Lower leg skin (tissue), 4 donors: ENCODE measurements at places on chromosomes 5 and 9. TPM values are rescaled to one million over a fixed set of nuclear protein-coding genes. Genes with fewer than 3 reads are reported as not detected.

DNA sequence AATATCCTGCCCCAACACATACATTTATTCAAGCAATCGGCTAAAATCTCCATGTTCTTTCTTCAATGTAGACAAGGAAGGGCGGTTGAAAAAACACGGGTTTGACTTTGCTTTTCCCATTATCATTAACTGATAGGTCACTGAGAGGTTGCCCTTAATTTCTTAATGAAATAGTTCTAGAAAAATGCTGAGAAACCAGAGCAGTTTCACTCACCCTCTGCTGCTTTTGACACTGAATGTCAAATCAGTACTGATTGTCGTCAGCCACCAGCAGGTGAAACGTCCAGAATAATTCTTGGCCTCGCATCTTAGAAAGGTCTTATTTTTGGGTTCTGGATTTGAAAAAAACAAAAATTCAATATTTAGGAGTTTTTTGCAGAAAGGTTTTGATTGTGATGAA lies 8.1 kb downstream of the IL12B start:
- no peak for DNase-seq

GRCh38 chr5:13567819-13568218 lies 376.7 kb downstream of the DNAH5 start:
- DNase-seq: no peak

DNA sequence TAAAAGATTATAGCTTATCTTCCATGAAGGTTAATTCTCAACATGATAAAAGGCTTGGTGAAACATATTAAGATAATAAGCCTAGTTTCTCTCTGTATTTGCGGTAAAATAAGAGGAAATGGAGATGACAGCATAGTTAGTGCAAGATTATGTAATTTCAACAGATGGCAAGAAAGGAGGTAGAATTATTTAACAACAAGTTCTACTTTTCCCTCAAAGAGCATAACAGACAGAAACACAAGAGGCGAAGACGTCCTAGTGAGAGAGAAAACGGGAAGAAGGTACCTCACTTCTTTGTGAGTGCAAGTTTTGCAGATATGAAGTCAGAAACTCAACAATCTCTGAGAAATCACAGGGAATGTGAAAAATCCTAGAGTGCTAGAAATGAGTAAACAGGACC lies 144.8 kb upstream of the ADCY2 start:
- no peak for DNase-seq

GRCh38 chr9:122001491-122002201 lies 91.5 kb downstream of the TTLL11 start:
- no peak for DNase-seq

DNA sequence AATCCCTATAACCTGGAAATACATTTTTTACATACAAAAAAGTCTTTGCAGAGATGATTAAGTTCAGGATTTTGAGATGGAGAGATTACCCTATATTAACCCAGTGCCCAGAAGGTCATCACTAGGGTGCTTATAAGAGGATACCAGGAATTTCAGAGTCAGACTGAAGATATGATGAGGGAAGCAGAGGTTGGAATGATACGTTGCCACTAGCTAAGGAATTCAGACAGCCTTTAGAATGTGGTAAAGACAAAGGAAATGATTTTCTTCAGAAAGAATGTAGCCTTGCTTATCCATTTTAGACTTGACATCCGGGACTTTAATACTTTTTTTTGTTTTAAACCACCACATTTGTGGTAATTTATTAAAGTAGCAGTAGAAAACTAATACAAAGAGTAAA lies 2176.8 kb upstream of the C9orf72 start:
- DNase-seq: no peak

OR1J2 gene
- not detected for total RNA-seq

GRCh38 chr5:132369007-132369473 lies 470 bp upstream of the SLC22A5 start:
- DNase-seq: no peak

DNA sequence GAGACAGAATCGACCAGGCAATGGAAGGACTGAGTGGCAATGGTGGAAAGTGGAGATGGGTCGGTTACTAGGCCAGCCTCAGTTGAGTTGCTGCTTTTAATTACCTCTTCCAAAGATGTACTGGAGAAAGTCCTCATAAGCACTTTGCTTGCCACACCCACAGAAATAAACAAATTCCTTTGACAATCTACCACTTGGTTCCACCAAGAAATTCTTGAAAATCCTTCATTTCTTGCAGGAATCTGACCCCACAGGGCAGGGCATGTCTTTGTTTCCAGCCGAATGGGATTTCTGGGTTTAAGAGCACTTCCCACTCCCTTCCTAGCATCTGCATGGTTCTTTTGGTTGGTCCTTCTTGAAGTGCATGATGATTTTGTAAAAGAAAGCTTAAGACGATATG lies 54.5 kb downstream of the ADAMTS12 start:
- no peak for DNase-seq

GRCh38 chr5:22521521-22521920 lies 331.6 kb downstream of the CDH12 start:
- no peak for DNase-seq

GRCh38 chr5:82570-82969 lies 9.4 kb upstream of the PLEKHG4B start:
- DNase-seq: no peak

DNA sequence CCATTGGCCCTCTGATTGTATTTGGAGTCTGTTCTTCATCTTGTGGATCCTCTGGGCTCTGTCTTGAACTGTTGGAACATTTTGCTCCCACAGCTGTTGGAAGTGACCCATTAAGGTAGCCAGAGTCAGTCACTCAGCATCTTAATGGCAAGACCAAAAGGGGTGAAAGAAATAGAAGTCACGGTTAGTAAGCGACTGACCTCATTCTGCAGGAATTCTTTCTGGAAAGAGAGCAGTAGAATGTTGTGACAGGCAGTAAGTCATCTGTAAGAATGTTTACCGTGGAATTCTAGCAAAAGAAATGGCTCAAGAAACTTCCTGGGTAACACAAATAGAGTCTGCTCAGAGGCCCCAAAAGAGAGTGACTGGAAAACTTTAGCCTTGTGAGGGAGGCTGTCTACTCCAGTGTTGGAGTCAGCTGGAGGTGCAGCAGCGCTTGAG lies 28.6 kb upstream of the TNC start:
- DNase-seq: peak; percentile 32

DNA sequence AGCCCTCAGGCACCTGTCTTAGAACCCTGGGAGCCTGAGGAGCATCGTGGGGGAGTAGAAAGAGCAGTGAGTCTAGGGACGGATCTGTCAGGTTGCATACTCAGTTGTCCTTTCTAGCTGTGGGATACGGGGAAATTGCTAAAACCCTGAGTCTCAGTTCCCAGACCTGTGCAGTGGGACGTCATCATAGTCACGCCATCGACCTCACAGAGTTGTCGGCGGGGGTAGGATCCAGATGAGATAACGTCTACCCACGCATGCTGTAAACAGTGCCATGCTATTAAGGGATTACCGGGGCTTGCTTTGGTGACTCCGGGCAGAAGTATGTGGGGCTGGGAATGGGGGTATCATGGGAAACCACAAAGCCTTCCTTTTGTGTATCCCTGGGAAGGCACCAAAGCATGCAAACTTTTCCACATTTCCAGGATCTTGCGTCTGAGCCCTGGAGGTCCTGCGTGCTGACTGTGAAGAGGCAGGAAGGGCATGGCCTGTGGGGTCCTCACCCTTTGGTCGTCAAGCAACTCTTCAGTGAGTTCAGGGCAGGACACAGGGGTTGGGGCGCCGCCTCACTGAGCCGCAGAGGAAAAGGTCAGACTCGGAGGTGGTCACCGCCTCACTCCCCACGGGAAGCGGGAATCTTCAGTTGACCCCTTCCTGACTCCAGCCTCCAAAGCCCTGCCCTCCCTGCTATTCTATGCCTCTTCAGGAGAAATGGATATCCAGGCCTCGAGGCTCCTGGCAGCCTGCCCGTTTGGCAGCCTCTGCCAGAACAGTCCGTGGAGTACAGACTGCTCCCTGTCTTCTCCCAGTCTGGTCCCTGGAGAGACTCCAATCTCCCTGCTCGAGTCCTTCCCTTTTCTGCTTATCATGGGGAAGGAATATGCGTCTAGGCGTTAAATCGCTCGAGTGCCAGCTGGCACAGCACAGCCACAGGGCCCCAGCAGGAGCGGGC lies 186.8 kb upstream of the KLF9 start:
- peak; percentile 97 for DNase-seq

CCNH gene
- 72.9 TPM for total RNA-seq

DNA sequence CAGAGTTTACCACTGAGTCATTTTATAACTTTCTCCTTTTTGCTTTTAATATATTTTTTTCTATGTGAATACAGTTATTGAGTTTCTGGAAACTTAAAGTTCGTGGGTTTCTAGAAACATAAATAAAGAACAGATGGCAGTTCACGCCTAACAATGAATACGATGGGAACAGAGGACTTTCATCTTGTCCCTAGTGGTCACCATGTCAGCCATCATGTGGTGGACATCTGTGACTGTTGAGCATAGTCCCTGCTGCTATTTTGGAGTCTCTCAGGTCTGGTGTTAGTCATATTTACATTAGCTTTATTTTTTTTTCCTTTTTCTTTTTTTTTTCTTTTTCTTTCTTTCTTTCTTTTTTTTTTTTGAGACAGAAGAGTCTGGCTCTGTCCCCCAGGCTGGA lies 85.3 kb downstream of the XRCC4 start:
- DNase-seq: no peak

DNA sequence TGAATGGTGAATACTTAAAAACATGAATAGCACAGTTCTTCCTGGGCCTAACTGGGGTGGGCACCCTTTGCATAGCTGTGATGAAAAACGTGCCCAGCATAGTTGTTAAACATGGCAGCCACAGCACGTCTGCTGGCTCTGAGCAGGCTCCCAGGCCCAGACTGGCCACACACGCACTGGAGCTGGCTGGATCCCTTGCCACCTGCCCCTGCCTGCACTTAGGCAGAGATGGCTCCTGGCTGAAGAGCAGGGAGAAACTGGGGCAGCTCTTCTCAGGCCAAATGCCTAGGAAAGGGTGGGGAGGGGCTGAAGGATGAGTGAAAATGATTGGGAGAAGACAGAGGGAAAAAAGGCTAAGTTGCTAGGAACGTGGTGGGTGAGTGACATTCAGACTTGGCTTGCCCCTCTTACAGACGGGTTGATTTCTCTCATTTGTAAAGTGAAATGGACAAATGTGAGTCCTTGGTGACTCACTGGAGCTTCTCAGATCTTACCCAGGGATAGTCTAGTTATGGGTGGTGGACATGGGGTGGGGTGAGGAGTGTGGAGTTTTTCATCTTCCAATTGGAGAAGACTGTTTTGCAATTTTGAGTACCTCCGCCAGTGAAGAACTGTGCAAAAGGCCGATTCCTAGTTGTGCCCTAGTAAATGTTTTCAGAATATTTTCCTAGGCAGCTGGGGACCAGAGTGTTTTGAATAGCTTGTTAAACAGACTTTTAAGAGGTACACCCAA lies 42.4 kb downstream of the TRIO start:
- DNase-seq: no peak

- DNase-seq: no peak
Measured at GRCh38 chr5:133756756-133757155, 144.4 kb upstream of the FSTL4 start.

CARD9 gene
- 2.4 TPM for total RNA-seq

DNA sequence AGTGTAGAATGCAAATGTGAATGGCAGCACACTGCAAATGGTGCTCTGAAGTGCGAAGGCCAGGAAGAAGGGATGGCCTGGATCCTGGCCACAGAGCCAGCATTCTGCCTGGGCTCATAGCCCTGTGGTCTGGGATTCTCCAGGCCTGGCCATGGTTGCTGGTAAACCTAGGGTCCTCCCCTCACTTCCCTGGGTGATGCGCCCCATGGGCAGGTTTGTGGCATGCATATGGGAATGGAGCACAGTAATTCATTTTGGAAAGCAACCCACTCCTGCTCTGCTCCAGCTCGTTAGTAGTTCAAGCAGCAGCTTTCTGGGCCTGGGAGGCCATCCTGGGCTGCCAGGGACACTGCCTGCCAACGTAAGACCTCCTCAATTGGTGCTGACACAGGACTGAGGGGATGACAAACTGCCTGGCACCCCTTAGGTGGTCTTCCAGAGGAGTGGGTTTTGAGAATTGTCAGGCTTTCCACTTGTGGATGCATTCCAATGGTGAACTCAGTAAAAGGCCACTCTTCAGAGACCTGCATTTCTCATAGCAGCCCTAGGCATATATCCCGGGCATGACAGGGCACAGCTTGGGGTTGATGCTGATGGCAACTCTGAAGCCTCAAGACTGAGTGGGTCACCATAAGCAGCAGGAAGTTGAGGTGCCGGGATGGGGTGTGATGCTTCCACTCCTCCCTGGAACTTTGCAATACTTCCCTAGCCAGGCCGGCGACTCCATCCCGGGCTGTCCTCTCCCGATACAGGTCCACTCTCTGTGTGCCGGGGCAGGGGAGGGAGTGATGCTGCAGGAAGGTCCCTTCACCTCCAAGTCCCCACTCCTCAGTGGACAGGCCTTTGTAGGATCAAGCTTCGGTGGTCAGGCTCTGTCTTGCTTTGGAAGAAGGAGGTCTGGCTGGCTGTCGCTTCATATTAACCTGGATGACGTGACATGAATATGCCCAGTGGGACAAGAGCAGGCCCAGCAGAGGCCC lies 1.2 kb upstream of the SLC25A48 start:
- DNase-seq: peak; percentile 82

GRCh38 chr9:114396558-114397218 lies 8.9 kb upstream of the AKNA start:
- DNase-seq: no peak

DNA sequence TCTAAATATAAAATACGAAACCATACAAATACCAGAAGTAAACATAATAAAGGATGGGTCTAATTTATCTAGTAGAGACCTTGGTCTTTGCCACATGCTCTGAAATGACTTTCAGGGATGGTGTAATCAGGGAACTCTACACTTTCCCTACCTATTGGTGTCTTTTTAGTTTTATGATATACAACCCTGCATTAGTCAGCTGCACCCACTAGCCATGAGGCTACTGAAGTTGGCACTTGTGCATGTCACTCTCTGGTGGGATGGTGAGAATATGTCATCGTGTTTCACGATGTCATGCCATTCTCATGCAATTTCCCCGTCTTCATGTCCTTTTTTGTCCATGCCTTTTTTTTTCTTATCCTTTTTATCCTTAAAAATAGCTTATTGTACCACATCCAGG lies 234.9 kb upstream of the ACTBL2 start:
- DNase-seq: no peak
